ENCODE measurements at places on chromosomes 12 and 14.

DNA sequence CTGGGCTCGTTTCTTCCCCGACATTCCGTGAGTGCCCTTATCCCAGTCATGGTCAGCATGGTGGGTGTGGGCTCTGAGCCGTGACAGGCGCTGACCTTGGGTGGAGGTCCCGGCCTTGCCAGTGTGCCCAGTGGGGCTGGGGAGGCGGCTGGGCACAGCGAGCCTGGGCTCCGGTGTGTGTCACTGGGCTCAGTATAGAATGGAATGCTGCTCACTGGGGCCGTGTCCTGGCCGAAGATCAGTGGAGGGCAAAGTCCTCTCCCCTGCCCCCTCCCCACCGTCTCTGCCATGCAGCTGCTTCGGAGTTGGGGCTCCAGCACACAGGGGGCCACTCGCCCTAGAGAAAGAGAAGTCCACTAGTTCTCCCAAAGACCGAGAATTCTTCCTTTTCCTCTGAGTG is 164.4 kb downstream of the TSPAN9 start:
- no peak for DNase-seq

DNA sequence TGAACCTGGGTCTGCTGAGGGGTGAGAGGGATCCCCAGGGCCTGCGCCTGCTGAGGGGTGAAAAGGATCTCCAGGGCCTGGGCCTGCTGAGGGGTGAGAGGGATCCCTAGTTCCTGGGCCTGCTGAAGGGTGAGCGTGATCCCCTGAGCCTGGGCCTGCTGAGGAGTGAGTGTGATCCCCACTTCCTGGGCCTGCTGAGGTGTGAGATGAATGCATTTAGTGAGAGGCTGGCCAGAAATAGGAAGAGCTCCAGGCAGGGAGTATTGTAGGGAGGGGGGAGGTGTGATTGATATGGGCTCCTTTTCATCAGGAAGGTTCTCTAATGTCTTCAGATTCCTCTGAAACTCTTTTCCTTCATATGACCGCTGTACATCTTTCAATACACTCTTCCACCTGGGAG is 43.0 kb downstream of the FAM186A start:
- no peak for DNase-seq

GRCh38 chr14:106058342-106058741 is 532.0 kb downstream of the TMEM121 start:
- DNase-seq, result no peak

GRCh38 chr14:101520621-101521472 is 40.4 kb upstream of the DIO3 start:
- no peak for DNase-seq

DNA sequence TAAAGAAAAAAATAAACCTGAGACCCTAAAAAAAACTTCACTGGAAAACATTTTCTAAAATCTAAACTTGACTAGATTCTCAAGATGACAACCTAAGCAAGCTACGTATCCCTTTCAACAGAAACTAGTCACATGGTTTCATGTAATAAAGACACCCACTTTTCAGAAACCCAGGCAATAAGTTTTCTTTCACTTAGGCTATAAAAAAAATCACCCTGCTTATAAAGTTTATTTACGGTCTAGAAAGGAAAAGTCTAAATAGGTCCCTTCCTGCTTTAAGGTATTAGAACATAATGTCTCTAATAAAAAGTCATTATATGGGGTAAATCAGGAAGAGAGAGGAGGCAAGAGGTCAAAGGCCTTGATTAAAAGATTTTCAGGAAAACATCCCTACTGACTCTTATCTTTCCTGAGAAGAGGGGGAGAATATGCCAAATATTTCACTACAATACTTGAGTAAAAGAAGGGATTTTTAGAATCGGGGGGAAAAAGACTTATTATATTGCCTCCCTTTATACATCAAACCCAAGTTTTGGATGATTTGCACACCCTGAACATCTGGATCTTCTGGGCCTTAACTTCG is 9.5 kb downstream of the CLIP1 start:
- DNase-seq, result no peak

DNA sequence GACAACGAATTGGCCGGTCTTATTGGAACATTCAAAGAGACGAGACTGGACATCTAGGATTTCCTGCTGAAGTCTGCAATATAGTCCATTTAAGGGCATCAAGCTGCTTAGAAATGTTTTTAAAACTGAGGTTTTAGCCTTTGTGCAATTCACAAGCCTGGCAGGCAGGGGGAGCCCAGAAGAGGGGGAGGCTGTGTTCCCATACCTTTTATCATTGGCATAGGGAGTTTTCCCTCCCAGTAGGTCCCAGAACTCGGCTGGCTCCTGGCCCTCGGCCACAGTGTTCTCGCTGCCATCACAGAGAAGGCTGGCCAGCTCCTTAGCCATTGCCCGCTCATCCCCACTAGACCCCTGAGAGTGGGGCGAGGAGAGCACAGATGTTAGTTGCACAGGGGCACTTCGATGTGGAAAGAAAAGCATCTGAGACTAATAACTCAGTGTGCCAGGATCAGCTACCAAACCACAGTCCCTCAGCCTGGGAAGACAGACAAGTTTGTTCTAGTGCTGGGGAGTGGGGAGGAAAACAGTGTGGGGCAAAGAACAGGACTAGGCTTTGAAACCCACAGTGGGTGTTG is 15.1 kb downstream of the AVIL start:
- DNase-seq, result peak; percentile 53

DNA sequence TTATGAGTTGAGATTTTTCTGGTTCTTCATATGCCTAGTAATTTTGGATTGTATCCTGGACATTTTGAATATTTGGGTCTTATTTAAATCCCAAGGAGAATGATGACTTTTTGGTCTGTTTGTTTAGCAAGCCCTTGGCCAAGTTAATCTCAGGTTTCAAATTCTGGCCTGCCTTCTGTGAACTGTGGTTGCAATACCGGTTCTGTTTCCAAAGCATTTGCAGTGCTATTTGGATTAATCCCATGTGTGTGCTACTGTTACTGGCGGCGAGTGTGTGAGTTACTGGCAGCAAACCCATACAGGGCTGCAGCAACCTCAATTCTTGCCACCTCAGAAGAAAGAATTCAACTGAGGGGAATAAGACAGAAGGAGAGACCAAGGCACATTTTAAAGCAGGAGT is 51.1 kb downstream of the TMEM260 start:
- DNase-seq, result no peak

DNA sequence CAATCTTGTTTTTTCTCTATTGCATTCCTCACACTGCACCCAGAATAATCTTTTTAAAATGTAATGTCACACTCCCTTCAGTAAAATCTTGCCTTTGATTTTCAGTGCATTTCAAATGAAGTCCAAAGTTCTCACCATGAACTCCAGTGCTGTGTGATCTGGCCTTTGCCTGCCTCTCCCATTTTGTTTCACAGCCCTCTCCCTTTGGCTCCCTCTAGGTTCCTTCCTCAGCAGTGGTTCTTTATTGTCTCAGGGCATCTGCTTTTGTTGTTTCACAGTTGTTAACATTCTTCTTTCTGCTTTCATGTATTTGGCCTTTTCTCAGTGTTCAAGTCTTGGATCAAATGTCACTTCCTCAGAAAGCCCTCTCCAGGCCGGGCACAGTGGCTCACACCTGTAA is 84.5 kb upstream of the AMN1 start:
- DNase-seq, result no peak

- DNase-seq, result no peak
Measured at GRCh38 chr12:100593490-100593889, 20.0 kb downstream of the GAS2L3 start.

DNA sequence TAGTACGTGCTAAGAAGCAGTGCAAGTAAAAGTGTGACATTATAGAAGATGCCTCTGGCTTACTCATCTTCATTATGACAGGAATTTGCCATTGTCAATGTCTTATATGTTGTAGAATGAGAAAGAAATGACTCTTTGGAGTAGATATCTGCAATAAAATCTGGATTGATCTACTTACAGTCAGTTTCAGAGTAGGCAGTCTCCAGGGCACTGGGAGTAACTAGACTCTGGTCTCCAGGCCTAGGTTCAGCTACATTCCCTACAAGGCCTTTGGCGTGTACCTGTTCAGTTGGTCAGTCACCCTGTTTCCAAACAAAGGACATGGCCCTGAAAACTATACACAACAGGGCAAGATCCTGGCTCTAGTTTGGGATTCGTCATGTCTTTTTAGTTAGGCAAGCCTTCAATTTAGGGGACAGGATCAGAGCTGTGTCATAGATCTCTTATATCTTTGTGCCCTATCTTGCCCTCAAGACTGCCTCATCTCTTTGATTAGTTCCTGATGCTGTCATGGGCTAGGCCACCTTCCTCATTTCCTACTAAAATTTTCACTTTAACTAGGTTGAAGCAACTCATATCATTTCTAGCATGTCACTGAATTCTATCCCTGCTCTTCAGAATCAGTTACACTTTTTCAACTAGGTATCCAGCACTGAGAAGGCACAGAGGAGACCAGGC is 410.0 kb downstream of the RAD51B start:
- DNase-seq, result no peak

DNA sequence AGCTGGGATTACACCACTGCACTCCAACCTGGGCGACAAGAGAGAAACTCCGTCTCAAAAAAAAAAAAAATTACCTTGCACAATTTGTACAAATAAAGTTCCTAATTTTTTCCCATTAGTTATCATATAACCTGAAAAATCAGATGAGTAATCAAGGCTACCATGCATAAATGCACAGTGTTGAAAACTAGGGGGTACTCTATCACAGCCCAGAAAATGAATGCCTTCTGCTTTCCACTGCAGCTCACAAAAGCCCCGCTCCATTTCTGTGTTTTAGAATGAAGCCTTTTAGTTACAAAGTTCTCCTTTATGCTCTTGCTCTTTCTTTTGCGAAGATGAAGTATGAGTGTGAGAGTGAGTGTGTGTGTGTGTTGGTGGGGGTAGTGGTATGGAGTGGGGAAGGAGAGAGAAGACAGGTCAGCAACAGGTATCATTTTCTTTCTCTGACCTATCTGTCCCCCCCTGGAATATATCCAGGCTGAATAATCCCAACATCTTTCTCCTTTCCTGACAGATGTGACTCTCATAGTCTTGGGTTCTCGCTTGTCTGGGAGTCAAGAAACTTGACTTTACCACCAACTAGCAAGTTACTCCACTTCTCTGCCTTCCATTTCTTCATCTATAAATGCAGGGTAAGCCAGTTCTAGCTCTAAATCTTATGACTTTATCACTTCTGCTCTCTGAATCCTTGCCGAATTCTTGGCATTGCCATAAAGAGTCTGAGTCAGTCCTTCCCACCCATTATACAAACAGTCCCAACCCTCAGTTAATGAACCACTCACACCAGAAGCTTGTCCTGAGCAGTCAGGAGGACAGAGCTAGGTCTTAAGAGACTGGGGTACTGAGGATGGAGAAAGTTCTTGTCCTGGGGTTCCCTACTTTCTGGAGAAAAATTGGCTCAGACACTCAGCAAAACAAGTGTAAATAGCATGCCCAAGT is 16.1 kb downstream of the BIN2 start:
- DNase-seq, result no peak

GRCh38 chr14:81310606-81311005 is 89.5 kb downstream of the STON2 start:
- no peak for DNase-seq

DNA sequence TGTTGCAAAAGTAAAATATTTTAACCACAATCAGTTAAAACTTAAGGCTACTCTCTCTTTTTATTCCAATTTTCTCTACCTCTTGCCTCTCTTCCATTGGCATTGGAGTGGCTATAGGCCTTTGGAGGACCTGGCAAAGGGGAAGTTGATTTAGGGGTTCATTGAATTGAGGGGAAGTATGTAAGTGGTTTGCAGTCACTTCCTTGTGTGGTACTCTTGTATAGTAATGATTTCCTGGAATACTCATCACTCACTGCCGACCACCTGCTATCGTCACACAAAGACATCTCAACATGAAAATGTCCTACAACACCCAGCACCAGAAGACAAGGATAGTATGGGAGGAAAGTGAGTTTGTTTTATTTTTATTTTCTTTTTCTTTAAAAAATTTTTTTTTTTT is 45.7 kb upstream of the CPM start:
- DNase-seq, result no peak

DNA sequence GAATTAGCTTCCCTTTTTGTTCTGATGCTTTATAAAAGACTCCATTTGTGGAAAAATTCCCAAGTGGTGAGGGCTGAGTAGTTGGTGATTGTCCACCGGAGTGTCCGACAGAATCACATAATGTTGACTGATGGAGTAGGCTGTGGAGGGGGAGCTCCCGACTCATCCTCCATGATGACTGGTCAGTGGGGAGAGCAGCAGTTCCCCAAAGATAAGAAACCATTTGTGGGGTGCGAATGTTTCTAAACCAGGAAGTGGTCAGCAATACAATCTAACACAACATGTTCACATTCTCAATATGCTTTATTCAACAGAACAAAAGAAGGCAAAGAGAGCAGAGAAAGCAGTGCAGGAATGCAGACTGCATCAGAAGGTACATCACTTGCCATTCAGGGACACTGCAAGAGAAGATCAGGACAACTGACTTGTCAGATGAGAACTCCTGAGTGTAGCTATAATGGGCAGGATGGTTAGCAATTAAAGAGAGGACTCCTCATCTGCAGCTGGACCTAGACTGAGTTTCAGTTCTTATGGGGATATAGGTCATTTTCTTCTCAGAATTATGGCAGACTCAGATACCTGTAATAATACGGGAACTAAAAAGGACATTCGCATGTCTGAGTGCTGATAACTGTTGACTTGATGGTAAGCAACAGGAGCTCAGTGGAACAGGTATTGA is 5.4 kb downstream of the KRT6B start:
- DNase-seq, result no peak

DNA sequence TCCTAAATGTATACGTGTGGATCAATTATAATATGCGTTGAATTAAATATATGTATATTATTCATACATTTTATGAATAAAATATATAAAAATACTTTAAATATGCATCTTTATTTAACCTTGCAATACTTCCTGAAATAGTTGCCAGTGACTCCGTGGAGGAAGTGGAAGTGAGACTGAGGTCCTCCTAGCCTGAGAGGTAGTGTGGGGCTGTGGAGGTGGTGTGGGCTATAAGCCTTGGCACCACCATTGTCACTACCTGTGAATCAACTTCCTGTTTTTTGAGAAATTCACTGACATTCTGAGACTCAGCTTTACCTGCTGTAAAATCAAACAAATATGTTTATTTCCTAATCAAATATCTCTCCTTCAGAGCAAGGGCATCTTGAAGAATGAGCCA is 514.2 kb downstream of the VRK1 start:
- DNase-seq, result peak; percentile 57

GRCh38 chr12:116996621-116997020 is 85.9 kb downstream of the FBXW8 start:
- DNase-seq, result no peak

GRCh38 chr14:40386433-40386832 is 954.2 kb upstream of the FBXO33 start:
- DNase-seq, result no peak

GRCh38 chr14:54528973-54529372 is 19.3 kb downstream of the CGRRF1 start:
- no peak for DNase-seq

GRCh38 chr14:44612002-44612401 is 104.9 kb upstream of the FSCB start:
- no peak for DNase-seq

DNA sequence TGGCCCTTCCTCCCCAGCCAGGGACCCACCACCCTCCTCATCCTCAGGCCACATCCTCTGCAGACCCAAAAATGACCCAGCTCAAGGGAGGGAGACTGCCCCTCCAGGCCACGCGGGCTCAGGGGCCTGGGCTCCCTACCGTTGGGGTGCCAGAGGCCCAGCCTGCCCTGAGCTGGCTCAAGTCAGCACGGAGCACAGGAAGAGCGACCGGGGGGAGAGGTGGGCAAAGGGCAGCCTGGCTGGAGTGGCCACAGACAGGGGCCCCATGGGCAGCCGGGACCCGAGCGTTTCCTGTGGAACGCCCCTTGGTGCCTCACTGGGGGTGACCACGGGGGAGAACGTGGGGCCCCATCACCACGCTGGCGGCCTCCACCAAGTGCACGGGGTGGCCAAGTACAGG is 10.7 kb downstream of the JAG2 start:
- no peak for DNase-seq

- no peak for DNase-seq
Measured at GRCh38 chr14:96161636-96162035, 43.0 kb upstream of the BDKRB2 start.
